ENCODE measurements at places on chromosomes 11 and 22.

- no peak for DNase-seq
Observed at GRCh38 chr11:20601221-20601914, 2.0 kb downstream of the SLC6A5 start.

DNA sequence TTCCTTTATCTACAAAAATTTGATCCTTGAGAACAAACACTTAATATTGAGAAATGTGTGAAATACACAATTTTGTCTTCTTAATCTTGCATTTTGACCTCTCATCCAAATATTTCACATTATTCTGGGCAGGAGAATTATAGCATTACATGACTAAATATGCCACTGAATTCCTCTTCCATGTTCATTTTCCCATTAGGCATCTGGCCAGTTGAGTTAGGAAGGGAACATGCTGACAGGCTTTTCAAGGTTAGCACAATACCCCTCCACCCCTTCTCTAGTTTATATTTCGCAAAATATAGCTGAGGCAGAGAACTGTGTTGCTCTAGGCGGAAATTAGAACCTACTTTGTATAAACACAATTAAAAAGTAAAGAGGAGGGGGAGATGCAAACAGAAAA lies 271.7 kb upstream of the ZC3H12C start:
- no peak for DNase-seq

GRCh38 chr11:100498780-100499179 lies 188.3 kb upstream of the ARHGAP42 start:
- no peak for DNase-seq

DNA sequence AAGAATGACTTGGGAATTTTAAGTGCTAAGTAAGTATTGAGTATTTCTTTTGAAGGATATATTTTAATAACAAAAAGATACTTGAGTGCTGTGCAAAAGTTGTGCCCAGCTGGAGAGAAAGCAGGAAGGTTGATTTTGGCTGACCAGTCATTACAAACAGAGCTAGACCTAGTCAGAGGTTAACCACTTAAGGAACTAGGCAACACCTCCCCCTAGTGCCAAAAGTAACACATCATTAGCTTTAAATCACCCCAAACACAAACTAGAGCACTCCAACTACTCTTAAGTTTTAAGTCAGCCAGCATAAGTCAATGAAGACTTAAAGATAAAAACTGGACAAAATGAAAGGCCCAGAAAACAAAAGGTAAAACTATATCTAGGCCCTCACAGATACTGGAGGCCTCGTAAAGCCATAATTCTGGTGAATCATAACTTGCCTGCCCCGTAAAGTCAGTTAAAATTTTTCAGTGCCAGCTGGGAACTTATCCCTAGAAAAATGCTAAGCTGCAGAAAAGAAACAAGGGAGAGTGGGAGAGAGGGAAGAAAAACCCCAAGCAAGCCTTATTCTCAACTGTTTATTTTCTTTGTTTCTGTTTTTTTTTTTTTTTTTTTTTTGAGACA lies 4.6 kb downstream of the TMEM9B start:
- peak; percentile 12 for DNase-seq

- DNase-seq: no peak
Observed at GRCh38 chr11:105456950-105457349, 152.9 kb upstream of the GRIA4 start.

- no peak for DNase-seq
Observed at GRCh38 chr11:104095791-104096190, 59.4 kb downstream of the DDI1 start.

GRCh38 chr22:35350539-35351503 lies 30.1 kb upstream of the HMOX1 start:
- peak; percentile 88 for DNase-seq

- no peak for DNase-seq
Observed at GRCh38 chr22:29806196-29806595, 31.9 kb downstream of the ASCC2 start.

DNA sequence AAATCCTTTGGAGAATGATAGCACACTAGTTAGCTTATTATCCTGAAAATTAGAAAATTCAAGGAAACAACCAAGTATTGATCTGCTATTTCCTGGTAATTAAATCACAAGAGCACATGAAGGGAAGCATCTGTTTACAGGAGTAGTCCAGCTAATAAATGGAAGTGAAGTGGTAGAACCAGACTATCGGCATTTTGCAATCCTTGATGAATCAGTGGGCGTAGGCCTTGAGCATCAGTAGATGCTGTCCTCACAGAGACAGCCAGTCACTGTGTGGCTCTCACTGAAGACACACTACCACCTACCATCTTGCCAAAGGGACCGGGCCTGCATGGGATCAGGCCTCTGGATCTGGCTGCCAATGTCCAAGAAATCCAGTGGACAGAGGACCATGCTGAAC lies 69.8 kb downstream of the FBLN1 start:
- DNase-seq: no peak

DNA sequence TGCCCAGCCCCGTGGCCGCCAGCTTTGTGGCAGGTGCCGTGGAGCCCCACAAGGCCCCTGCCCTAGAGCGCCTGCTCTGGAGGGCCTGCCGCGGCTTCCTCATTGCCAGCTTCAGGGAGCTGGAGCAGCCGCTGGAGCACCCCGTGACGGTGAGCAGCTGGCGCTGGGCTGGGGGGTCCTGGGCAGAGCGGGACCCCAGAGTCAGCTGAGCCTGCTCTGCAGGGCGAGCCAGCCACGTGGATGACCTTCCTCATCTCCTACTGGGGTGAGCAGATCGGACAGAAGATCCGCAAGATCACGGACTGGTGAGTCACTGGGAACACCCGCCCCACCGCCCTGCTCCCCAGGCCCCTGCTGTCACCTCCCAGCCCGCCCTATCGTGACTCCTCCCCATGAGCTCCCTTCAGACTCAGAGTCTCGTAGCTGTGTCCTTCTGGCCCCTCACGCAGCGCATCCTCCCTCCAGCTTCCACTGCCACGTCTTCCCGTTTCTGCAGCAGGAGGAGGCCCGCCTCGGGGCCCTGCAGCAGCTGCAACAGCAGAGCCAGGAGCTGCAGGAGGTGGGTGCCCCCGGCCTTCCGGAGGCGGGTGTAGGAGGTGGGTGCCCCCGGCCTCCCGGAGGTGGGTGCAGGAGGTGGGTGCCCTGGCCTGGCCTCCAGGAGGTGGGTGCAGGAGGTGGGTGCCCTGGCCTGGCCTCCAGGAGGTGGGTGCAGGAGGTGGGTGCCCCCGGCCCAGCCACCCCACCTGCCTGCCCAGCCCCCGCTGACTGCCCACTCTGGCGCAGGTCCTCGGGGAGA lies 4.7 kb downstream of the TCIRG1 start:
- no peak for DNase-seq
